Muscle of leg (tissue), 16 donors: ENCODE measurements at places on chromosomes 6 and 20.

- DNase-seq = no peak
These were observed 18.4 kb upstream of the IFNGR1 start for GRCh38 chr6:137237413-137238170.

GRCh38 chr6:157981395-157982101 is at the start of gene SYNJ2:
SYNJ2 (plus strand) TSS chr6:157981863; CDS start chr6:157981962, 99 bp downstream.
- peak; percentile 79 for DNase-seq

DNA sequence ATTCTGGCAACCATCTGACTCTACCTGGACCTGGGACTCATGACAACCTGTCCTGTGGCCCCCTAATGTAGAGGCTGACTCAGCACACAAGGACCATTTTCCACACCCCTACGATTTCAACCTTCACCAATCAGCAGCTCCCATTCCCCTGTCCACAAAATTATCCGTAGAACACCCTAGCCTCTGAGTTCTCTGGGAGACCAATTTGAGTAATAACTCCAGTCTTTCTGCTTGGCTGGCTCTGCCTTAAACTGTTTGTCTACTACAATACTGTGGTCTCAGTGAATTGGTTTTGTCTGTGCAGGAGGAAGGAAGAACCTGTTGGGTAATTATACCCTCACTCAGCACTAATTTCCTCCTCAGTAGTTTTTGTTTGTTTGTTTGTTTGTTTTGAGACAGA is 99.3 kb upstream of the MRPS10 start:
- DNase-seq = no peak

DNA sequence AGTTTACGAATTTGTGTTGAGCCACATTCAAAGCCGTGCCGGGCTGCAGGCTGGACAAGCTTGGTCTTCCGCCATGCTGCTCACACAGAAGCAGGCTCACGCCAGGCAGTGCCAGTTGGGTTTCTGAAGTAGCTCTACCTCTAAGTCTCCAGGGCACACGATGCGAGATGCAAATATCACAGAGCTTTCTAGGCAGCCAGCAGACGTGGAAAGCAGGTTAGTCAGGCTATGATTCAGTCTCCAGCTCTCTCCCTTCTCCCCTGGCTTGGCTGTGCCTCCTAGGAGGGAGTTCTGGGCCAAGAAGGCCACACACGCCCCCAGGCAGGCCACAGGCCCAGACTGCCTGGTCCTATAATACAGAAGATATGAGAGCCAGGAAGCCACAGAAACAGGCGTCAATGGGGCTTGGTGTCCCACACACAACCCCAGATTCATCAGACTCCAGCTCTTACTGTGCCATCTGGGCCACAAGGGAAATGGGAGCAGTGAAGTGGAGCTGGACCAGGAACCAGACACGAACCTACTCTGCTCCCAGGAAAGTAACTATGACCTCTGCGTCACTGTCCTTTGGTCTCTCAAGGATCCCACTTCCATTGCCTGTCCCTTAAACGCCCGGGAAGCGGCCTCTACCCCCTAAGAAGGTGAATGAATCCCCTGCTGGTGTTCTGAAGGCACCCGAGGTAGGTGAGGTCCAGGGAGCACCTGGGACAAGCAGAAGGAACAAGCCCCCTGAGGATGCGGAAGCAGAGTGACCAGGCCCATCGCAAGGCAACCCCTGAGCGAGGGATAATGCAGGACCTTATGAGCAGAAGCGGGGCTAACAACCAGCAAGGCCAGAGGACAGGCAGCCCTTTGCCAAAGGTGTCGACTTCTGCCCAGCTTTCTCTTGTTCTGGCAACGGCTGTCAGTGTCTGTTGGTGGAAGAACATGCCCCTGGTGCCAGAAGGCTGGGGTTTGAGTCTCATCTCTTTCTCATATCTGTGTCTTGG is 61.2 kb downstream of the GFOD1 start:
- no peak for DNase-seq

DNA sequence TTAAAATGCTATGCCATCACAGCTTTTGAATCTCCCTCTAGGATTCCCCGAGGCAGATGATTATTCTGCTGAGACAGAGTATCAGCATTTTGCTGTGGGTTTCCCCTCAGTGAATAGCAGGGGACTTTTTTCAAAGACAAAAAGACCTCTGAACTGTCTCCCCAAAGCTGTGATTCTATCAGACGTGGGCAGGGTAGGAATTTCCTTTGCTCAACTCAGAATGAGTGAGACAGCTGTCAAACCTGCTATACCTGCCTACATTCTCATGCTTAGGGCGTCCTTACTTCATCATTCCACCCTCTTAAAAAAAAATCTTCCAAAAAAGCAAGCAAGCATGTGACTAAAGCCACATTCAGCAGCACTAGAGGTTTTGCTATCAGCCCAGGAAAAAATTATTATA is 147.6 kb upstream of the FAM83B start:
- DNase-seq = no peak

DNA sequence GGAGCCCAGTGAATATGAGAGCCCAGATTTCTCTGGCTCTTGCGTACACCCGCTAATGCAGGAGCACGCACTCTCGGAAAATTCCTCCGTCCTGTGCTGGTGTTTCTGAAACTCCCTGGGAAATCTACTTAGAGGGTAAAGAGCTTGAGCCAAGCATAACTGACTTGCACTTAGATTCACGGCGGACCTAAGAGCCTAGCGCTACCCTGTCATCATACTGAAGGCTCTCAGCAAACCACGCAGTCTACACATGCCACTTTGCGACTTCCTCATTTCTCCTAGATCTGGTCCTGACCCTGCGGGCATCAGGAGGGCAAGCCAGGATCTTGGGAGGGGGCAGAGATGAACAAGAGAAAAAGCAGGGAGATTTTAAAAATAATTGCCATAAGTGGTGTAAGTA is 324.7 kb downstream of the CD83 start:
- peak; percentile 41 for DNase-seq

- DNase-seq = no peak
These were observed 278.9 kb downstream of the SAMD5 start for GRCh38 chr6:147787417-147787816.

GRCh38 chr20:24289737-24290481 is 179.5 kb upstream of the SYNDIG1 start:
- peak; percentile 7 for DNase-seq

DNA sequence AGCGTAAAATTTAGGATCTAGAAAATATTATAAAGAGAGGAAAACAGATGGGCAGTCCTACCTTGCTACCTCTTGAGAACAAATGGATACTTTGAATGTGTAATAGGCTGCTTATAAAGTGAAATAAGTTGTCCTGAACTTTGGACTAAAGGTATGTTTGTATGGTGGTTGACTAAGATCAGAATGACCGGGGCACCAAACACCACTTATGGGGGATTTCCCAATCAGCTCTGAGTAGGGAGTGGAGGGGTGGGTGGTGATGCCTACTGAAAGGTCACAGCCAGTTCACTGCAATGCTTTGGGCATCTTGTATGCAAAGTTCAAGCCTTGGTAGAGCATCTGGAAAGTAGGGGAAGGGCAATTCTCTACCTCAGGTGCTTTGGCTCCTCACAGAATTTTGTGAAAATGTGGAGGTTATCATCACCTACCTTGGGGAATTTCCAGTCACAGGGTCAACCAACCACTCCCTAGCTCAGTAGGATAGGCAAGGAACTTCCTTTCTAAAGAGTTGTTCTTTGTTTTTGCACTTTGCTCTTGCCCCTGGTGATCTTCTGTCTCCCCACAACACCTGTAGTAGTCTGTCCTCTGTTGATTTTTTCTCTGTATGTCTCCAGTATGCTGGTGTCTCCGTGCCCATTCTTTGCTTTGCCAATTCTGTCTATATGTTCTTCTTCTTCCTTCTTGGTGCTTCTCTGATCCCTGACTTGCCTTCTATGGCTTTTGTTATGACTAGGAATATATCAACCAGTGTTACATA is at the start of gene TRIM31:
TRIM31 (minus strand) TSS at position 88 of the 757 bp plus-strand sequence. CDS start 285 bp downstream, outside the sequence.
- no peak for DNase-seq

DNA sequence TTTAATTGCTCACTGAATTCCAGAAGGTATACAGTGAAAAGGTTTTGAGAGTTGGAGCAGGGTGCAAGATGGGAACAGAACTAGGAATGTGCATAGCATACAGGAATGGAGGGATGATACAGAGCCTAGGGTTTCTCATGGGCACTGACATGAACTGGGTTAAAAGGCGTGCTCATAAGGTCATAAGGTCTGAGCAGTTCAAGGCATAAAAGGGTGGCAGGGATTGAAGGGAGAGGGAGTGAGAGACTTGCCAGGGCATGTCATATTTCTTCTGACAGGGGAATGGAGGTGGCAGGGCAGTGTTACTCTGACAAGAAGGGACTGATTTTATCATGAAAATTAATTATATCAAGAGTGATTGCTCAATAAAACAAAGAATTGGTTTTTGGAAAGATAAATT is 4.7 kb downstream of the MLIP start:
- DNase-seq = no peak

GRCh38 chr6:148064406-148065134 is 278.1 kb upstream of the SASH1 start:
- DNase-seq = peak; percentile 8

GRCh38 chr6:144372611-144373594 is 87.8 kb downstream of the UTRN start:
- peak; percentile 57 for DNase-seq

GRCh38 chr6:169415179-169415578 is 161.5 kb upstream of the THBS2 start:
- no peak for DNase-seq

- DNase-seq = peak; percentile 78
These were observed 3.5 kb upstream of the EFHC1 start for GRCh38 chr6:52416629-52417151.

GRCh38 chr6:67768972-67769371 is 866.1 kb upstream of the ADGRB3 start:
- no peak for DNase-seq

GRCh38 chr6:117423754-117424153 is 2.0 kb downstream of the ROS1 start:
- no peak for DNase-seq

- DNase-seq = peak; percentile 69
These were observed 29.7 kb downstream of the RPF2 start for GRCh38 chr6:111011360-111012142.

DNA sequence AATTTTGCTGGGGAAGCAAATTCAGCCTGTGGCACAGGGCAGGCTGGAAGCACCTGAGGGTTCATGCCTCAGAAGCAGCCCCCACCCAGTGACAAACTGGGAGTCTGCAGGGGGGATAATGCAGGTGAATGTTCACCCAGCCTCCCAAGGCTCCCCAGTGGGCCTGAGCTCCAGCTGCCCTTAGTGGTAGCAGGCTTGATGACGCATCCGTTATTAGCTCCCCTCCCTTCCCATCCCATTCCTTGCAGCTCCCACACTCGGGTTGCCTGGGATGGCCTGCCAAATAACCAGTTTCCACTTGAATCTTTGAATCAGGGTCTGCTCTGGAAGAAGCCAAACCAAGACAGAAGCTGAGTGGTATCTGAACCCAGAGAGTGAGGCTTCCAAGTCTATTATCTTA is 15.8 kb downstream of the KCNK15 start:
- DNase-seq = no peak

DNA sequence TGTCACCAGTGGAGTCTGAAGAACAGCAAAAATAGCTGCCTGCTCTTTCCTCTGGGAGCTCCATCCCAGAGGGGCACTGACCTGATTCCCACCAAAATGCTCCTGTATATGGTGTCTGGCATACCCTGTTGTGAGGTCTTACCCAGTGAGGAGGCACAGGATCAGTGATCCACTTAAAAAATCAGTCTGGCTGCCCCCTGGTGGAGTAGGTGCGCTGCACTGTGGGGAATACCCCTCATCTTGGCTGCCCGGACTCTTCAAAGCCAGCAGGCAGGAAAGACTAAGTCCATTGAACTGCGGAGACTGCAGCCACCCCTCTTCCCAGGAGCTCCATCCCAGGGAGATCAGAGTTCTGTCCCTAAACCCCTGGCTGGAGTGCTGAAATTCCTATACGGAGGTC is 230.9 kb upstream of the HTR1E start:
- DNase-seq = no peak

DNA sequence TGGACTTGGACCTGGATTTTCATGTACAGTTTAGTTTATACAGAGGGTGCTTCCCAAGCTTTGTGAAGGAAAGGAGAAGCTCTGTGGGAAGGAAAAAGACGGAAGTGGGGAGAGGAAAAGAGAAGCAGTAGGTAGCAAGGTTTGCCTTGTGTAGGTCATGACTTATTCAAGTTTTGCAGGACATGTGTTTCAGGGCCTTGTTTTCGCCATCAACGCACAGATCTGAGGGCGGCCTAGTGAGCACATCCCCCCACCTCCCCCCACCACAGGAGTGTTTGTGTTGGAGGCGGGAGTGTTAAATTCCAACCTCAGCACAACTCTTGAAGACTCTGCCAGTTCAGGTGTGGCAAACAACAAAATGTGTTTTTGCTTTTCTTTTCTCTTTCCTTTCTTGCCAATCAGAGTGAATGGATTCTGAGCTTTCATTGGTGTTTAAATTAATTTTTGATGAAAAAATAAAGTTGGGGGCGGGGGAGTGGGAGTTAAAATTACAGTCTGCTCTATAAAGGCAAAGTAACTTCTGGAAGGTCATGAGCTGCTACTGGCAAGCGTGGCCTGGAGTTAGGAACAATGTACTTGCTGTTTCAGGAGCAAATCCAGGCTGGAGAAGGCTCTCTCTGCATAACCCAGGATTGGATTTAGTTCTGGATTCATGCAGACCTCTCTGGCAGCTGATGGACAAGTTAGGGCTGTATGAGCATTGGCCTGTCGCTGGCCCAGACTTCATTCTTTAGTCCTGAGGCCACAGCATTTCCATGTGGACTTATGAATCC is 338.5 kb downstream of the CD83 start:
- DNase-seq = no peak

GRCh38 chr20:10125757-10126156 is 91.0 kb downstream of the ANKEF1 start:
- no peak for DNase-seq

GRCh38 chr6:159108426-159108985 is 60.7 kb upstream of the FNDC1 start:
- no peak for DNase-seq
